ENCODE measurements at places on chromosomes 4 and X.

GRCh38 chr4:165328708-165329107, 1.2 kb downstream of the MSMO1 start:
- no peak for DNase-seq

DNA sequence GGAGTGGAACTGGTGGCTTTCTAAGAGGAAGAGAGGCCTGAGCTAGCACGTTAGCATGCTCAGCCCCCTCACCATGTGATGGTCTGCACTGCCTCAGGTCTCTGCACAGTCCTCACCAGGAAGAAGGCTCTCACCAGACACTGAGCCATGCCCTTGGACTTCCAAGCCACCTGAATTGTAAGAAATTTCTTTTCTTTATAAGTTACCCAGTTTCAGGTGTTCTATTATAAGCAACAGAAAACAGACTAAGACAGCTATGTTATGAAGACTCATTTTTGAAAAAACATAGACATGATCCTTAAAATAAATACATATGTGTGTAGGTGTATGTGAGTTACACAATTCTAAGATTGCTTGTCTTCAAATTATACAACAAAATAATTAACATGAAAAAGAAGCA, 74.7 kb downstream of the CEP44 start:
- no peak for DNase-seq

GRCh38 chrX:125954236-125954635, 211.9 kb downstream of the DCAF12L2 start:
- no peak for DNase-seq

GRCh38 chr4:2424581-2424980, 5.8 kb downstream of the CFAP99 start:
- DNase-seq: no peak

DNA sequence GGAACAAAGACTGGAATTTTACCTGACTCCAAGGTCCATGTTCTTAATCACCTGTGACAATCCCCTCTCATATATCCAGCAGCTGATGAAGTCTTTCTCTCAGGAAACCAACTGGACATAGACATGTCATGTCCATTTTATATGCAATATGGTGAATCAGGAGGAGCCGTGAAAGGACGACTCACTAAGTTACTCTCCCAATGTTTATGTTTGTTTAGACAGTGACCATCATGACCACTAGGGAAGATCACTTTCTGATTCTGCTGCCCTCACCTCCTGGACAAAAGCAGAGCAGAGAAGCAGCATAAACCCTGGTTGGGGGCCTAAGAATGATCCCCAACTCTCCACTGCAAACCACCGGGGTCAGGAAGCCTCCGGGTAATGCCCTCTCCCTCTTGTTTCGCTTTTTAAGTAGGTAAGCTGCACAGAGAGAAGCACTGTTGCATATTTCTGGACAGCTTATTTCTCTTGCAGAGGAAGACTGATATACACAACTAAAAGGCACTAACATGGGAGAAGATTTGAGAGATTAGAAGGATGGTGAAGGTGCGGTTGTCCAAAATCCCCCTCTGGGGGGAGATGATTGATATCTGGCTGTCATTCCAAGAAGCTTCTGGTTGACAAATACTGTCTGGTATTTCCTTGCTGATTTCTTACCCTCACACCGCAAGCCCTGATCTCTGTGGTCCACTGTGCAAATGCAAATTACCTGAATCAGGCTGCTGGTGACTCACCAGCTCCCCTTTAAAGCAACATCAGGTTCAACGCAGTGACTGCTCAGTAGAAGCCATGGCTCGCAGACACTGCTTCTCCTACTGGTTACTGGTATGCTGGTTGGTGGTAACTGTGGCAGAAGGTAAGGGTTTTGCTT, at the start of gene ODAPH:
Gene ODAPH, plus strand, starts transcription at position 773 of the 871 bp plus-strand sequence. Its CDS starts 17 bp downstream, at position 790.
- DNase-seq: no peak

DNA sequence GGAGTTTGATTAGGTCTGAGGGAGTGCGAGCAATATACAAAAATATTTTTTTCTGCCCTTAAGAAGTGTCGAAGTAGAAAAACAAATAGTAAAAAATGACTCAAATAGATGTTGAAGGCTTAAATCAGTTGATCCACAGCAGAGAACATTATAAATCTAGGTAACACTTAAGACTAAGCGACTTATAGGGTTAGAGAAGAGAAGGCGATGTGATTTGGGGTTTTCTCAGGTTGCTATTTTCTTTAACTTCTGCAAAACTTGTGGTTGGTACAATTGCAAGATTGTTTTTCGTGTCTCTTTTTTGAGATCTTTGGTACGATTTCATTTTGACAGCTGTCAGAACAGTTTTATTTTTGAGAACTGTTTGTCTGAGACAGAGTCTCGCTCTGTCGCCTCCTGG, 1479.5 kb downstream of the PCDH7 start:
- DNase-seq: no peak

GRCh38 chr4:135834471-135834870, 1632.9 kb upstream of the PABPC4L start:
- DNase-seq: no peak

DNA sequence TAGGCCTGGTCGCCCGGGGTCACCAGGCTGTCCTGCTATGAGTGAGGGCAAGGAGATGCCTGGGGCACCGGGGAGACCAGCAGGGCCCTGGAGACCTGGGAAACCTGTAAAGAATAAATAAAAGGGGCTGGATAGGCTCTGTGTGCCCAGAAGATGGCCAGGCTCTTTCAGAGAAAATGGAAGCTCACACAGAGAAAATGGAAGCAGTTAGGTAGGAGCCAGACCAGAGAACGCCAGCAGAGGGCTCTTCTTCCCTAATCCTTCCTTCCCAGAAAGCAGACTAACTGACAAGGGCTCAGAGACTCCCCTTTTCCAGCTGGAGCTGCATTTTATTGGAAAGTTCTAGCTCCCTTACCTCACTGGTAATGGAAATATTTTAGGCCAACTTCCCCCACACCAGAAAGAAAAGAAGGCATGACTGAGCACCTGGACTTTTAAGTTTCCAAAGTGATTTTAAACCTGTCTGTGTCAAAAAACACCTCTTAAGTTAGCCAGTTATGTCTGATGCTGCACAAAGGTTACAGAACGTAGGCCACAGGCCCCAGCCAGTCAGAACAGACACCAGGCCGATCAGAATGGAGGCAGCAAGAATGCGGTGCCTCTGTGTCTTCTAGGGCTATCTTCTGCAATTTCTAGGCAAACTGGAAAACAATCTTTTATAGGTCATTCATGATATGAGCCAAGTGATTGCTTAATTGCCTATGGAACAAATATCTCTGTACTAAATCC, 74.0 kb downstream of the ATG4A start:
- no peak for DNase-seq

- DNase-seq: no peak
Measured at GRCh38 chr4:168394556-168394955, 76.0 kb upstream of the DDX60 start.

- DNase-seq: no peak
Measured at GRCh38 chr4:77765720-77766119, 53.4 kb downstream of the CNOT6L start.

DNA sequence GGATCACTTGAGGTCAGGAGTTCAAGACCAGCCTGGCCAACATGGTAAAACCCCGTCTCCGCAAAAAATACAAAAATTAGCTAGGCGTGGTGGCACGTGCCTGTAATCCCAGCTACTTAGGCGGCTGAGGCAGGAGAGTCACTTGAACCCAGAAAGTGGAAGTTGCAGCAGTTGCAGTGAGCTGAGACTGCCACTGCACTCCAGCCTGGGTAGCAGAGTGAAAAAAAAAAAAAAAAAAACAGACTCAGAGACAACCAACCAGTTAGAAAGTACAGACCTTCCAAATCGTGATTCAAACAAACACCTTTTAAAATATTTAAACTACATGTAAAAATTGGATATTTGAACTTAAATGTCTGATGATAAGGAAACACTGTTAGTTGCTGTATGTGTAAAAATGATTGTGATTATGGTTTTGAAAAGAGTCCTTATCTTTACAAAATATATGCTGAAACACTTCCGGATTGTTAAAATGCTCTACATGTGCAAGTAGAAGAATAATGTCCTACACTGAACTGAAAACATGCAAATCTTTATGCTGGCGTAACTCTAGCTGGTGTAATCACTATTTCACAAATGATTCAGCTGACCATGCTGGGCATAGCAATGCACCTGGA, 37.8 kb downstream of the SH3KBP1 start:
- no peak for DNase-seq

- no peak for DNase-seq
Measured at GRCh38 chr4:119310826-119311225, 11.1 kb downstream of the FABP2 start.

GRCh38 chrX:43448688-43449087, 207.4 kb upstream of the MAOA start:
- DNase-seq: no peak

- no peak for DNase-seq
Measured at GRCh38 chr4:169723207-169723965, 34.4 kb downstream of the HPF1 start.

DNA sequence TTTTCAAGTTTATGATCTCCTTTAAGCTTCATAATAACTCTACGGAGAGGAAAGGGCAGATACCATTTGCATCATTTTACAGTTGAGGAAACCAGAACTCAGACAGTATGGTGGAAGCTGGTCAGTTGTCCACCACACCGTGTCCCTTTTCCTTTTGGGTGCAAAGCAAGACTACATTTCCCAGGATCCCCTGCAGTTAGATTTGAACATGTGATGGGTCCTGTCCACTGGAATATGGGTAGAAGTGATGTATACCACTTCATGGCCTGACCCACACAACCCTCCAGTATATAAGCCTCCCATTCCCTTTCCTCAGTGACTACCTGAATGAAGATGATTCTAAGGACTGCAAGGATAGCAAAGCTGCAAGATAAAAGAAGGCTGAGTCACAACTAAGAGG, 74.7 kb downstream of the BEND2 start:
- DNase-seq: no peak

- DNase-seq: no peak
Measured at GRCh38 chr4:106365613-106366012, 3.0 kb downstream of the GIMD1 start.

- no peak for DNase-seq
Measured at GRCh38 chrX:17403189-17403691, 28.2 kb downstream of the NHS start.

DNA sequence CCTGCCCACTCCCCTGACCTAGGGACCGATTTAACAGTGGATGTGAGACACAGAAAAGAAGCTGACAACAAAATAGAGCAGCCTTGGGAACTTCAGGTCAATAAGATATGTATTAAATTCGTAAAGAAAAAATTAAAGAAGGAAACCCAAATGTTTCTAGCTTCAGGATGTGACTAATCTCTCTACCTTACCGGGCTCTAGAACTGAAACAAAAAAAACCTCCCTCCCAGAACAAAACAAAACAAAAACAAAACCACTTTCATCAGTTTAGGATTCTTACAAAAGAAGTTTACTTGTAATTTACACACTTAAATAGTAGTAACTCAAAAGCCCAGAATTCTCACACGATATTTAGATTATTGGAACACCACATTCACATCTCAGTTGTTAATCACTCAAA, 185.8 kb upstream of the RPS6KA3 start:
- DNase-seq: no peak

DNA sequence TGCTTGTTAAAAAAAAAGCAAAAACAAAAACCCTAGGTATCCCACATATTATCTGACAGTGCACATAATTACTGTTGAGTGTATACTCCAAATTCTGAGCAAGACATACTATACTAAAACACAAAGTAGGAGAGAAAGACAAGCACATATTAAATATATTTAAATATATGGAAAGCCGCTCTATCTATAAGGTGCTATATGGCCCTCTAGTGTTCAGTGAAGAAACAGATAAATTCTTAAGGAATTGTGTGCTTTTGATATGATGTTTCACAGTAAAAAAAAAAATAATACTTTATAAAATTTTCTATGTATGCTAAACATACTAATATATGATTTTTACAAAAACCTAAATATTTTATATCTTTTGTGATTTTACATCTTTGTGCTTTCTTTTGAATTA, 137.8 kb downstream of the FBXW7 start:
- no peak for DNase-seq

- DNase-seq: no peak
Measured at GRCh38 chr4:54281054-54281766, 52.1 kb downstream of the PDGFRA start.

- no peak for DNase-seq
Measured at GRCh38 chr4:139630991-139631390, 34.6 kb upstream of the MGST2 start.
